Activated CD8-positive, alpha-beta T cell treated with anti-CD3 and anti-CD28 coated beads for 36 hours (primary cell): ENCODE measurements at places on chromosomes 5 and 9. TPM values are rescaled to one million over a fixed set of nuclear protein-coding genes. Genes with fewer than 3 reads are reported as not detected.

The ASPN gene
- not detected for total RNA-seq

- H3K4me1 ChIP-seq, result peaks cover 9% of the 10 kb centered on the region
- peaks cover 4% of the 10 kb centered on the region for H3K27me3 ChIP-seq
- no peak overlapping the region for H3K4me3 ChIP-seq
- no peak overlapping the region for H3K27ac ChIP-seq
Observed at GRCh38 chr9:27499451-27499850, 24.6 kb upstream of the IFNK start.

DNA sequence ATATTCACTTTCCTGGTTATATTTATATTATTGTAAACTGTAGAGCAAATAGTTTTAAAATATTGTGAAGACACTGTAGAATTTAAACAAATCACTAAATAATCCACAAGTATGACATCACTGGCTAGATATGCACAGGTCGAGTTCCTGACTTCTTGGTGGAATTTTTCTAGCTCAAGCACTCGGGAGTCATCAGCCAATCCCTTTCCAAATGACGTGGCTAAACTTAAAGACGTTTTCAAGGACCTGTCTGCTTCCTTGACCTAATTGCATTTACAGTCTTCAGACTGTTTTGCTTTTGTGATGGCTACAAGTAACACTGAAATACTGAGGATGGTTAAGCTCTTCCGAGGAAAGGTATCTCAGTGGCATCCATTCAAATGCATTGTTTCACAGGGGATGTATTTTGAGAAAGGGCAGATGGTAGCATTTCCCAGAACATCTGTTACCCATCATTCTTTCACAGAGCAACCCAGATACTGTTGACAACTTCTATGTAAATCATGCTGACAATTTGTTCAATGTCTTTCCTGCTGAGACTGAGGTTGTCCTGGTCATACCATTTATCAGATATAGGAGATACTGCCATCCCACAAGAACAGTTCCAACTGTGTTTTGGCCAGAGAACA, 262.8 kb downstream of the CDH10 start:
- no peak overlapping the region for H3K4me3 ChIP-seq
- DNase-seq, result no peak
- H3K36me3 ChIP-seq, result no peaks in the 10 kb centered on the region
- no peaks in the 10 kb centered on the region for H3K27me3 ChIP-seq
- no peak overlapping the region for H3K27ac ChIP-seq

DNA sequence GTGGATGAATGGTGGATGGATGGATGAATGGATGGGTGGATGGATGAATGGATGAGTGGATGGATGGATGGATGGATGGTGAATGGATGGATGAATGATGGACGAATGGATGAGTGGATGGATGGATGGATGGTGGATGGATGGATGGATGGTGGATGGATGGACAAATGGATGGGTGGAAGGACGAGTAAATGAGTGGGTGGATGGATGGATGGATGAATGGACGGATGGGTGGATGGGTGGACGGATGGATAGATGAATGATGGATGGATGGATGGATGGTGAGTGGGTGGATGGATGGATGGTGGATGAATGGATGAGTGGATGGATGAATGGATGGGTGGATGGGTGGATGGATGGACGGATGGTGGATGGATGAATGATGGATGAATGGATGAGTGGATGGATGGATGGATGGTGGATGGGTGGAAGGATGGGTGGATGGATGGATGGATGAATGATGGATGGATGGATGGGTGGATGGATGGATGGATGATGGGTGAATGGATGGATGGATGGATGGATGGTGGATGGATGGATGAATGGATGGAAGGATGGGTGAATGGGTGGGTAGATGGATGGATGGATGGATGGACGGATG, 58.6 kb downstream of the VAV2 start:
- H3K27me3 ChIP-seq, result no peaks in the 10 kb centered on the region
- no peaks in the 10 kb centered on the region for H3K4me1 ChIP-seq
- no peak for DNase-seq
- H3K27ac ChIP-seq, result no peak overlapping the region
- no peak overlapping the region for H3K4me3 ChIP-seq
- H3K36me3 ChIP-seq, result no peaks in the 10 kb centered on the region

The CDKN2B gene
- not detected for total RNA-seq

DNA sequence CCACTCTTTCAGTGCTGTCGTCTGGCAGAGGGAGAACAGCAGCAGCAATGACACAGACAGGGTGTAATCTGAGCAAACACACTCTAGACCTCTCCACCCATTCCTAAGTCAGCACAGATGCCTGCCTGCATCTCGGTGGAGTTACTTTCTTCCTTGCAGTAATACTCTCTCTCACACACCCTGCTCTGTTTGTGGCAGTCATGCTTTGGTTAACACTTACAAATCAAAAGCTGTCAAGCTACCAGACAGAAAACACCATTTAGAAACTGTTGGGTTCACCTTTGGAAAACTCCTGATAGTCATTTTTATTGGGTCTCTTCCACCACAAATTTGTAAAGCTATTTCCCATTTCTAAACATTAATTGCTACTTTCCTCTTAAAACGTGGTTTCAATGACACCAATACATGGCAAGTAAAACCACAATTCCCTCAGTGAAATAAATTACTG, 27.3 kb downstream of the LHFPL2 start:
- H3K4me3 ChIP-seq, result no peak overlapping the region
- no peaks in the 10 kb centered on the region for H3K27me3 ChIP-seq
- no peak overlapping the region for H3K27ac ChIP-seq
- H3K36me3 ChIP-seq, result no peaks in the 10 kb centered on the region
